ENCODE measurements at places on chromosomes 16 and 17.
A peak's percentile ranks its signal among the peaks of the same experiment; 100 is the strongest.

DNA sequence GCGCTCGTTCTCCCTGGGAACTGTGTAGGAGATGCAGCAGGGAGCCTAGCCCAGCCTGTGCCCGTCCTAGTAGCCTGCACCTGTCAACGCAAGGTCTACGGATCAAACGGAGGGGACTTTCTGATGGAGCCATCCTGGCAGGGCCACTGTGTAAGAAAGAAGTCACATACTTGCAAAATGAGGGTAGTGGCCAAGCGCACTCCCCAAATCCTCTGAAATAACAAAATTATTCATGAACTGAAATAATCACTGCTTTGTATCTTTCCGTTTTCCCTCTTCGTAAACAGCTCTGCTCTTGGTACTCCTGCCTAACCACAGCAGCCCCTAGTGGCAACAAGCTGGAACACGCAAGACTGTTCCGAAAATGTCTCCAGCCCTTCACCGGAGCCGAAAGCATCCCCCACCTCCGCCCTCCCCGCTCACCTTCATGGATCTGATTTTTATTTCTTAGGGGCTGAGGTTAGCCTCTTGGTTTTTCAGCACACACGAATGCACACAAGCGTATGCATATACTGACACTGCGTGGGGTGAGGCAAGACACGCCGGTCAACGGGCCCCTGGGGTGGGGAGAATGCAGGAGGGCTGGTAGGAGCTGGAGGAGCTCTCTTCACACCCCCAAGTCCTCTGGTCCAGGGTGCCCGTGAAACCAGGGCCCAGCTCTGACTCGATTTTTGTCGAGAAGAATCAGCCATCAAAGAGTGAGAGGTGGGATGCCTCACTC, 100.8 kb downstream of the ABCC12 start:
- DNase-seq = peak; percentile 77

DNA sequence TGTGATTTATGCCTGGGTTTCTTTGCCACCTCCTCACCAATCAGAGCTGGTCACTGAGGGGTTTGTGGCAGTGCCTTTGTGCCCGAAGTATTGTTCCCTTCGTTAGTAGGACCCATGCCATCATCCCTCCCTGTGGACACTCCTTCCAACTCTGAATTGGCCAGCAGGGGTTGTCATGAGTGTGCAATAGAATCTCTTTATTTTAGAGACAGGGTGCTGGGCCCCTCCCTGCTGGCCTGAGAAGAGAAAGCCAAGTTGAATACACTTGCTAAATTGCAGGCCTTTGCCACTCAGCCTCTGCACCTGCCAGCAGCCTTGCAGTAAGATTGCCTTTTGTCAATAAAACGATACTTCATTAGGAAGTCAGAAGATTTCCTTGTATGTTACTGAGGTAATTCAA, 40.7 kb upstream of the SLC12A3 start:
- no peak for DNase-seq

DNA sequence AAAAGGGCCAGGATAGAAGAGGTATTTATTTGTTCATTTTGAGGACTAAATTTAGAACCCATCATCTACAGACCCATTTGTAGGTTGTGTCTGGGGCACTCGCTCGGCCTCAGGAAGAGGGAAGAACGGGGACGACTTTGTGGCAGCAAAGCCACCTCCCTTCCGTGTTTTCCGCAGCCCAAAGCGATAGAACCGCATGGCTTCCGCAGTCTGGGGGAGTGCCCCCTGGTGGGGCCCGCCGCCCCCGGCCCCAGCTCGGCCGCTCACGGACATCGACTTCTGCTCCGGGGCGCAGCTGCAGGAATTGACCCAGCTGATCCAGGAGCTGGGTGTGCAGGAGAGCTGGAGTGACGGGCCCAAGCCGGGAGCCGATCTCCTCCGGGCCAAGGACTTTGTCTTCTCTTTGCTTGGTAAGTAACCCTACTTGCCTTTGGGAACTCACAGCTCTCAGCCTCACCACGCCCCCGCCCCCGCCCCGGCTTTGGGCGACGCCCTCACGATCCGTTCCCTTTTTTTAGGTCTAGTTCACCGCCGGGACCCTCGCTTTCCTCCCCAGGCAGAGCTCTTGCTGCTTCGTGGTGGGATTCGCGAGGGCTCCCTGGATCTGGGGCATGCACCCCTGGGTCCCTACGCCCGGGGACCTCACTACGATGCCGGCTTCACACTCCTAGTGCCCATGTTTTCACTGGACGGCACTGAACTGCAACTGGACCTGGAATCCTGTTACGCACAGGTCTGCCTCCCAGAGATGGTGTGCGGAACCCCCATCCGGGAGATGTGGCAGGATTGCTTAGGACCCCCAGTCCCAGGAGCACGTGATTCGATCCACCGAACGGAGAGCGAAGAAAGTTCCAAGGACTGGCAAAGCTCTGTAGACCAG, 681 bp downstream of the TMEM102 start:
- no peak for DNase-seq

DNA sequence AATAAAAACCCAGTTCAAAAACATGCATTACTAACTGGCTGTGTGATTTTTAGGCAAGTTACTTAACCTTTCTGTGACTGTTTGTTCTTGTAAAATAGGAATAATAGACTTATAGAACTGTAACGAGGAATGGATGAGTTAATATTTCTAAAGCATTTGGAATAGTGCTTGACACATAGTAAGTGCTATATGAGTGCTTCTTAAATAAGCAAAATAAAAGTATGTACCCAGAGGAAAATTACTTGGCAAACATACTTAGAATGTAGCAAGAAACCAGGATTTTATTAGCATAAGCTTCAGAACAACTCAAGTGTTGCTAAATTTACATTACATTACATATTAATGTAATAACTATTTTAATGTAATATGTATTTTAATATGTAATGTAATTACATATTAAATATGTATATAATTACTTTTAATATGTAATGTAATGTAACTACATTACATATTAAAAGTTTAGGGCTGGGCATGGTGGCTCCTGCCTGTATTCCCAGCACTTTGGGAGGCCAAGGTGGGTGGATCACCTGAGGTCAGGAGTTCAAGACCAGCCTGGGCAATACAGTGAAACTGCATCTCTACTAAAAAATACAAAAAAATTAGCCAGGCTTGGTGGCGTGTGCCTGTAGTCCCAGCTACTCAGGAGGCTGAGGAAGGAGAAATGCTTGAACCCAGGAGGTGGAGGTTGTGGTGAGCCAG, 14.2 kb downstream of the NFAT5 start:
- no peak for DNase-seq

DNA sequence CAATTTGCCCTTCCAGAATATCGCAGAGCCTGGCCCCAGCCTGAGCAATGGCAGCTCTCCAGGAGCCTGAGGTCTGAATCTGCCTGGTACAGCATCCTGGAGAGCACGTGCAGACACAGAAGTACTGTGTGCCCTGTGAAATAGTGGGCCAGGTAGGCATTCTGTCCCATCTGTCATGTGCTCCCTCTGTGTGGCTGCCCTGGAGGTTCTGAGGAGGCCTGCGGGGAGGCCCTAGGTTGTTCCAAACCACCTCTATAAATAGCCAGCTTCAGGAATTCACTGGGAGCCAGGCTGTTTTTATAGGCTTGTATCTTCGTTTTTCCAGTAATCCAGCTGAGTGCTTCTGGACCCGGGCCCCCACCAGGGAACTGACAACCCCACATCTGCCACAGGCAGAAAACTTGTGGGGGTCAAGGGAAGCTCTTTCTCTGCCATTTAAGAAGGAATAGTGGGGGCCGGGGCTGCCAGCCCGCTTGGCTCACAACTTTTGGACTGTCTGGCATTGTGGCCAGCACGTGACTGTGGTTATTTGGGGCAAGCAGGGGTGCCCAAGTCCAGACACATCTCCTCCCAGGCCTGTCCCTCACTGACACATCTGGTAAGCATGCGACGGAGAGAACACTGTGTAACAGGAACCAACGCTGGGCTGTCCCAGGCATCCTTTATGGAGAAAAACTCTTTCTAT, 356.3 kb upstream of the TNRC6C start:
- DNase-seq = peak; percentile 36

GRCh38 chr17:61455324-61456060, 3.3 kb downstream of the TBX4 start:
- no peak for DNase-seq

DNA sequence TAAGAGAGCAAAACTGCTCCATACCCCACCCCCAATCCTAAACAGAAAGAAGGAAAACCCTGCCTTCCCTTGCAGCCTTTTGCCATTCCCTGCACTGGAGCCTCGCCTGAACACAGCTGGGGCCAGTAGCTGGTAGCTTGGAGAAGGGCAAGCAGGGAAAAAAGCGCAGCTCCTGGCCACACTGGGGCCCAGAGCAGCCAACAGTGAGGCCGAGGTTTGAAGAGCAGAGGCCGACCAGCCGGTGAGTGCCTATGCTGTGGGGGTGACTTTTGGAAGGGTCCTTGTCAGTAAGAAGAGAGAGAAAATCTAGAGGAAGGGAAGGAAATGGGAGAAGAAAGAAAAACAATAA, 3.2 kb upstream of the HOXB9 start:
- DNase-seq = no peak
